Vagina (tissue), 2 donors: ENCODE measurements at places on chromosomes 12 and 14.

DNA sequence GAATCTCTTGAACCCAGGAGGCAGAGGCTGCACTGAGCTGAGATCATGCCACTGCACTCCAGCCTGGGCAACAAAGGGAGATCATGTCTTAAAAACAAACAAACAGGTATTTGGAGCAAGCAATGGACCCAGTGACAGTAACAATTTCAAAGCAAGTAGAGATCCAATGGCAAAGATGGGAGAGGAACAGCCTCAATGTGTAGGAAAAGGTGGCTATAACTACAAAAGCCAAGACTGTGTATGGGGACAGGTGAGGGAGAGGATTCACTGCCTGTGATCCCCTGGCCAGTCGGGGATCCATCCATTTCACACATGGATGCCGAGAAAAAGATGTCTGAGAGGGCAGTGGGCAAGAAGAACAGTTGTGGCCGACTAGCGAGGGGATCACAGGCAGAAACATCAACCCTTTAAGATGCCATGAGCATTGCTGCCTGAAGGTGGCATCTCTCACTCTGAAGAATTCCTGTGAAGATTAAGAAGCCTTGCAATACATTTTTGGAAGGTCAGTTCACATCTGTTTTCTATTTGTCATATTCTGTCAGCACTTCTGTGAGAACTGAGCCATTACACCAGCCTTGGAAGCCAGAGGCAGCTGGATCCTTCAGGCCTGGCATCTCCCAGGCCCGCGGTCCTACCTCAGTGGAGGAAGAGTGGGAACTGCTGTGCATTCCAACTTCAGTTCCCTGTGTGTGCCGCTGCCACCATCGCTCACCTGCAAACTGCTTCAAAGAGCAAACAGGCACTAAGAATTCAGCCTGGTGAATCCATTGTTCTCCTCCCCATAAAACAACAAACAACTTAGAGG, 54.5 kb upstream of the FRS2 start:
- DNase-seq = no peak

DNA sequence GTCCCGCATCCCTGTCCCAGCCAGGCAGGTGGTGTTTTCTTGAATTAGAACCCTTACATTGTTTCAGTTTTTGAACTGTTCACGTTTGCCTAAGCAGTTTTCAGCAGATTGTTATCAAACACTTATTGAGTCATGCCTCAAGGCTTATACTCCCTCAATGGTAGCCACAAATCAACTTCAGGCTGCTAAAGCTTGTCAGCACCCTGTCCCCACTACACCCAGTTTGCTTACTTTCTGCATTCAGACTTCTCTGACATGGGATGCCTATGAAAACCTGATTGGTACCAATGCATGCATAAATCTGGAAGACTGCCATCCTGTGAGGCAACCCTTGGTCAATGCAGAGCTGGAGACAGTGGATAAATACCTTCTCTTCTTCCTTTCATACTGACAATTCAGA, 225.4 kb downstream of the BTG1 start:
- DNase-seq = no peak

DNA sequence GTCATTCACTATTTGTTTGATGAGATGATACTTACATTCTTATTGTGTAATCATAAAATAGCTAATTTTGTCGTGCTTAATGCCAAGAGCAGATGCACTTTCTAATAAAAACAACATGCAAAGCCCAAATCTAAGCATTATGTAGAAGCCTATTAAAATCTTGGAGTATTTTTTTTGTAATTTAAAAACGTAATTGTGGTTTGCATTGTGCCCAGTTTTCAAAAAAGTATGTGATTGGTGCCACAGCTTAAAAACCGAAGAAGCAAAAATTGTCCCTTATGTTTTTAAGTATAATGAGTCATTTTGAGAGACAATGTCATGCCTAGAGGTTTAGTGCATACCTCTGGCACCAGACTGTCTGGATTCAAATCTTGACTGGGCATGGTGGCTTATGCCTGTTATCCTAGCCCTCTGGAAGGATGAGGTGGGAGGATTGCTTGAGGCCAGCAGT, 464.8 kb upstream of the RGS6 start:
- DNase-seq = no peak

DNA sequence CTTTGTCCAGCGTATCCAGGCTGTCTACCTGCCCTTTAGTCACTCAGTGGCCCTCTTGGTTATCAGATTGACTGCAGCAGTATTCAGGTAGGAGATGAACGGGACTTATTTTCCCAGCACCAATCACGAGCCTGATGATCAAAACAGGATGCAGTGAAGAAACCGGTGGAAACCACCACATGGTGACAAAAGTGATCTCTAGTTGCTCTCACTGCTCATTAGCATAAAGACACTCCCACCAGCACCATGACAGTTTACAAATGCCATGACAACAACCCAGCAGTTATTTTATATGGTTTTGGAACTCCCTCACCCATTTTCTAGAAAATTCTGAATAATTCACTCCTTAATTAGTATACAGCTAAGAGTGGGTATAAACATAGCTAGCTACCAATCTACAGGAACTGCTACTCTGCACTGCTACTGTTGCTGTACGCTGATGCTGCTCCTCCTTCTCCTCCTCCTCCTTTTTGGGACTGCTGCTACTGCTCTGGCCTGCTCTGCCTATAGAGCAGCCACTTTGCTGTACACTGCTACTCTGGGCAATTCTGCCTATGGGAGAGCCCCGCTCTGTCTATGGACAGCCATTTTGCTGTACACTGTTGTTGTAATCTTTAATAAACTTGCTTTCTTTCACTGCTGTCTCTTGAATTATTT, 142.5 kb upstream of the SSTR1 start:
- DNase-seq = no peak

DNA sequence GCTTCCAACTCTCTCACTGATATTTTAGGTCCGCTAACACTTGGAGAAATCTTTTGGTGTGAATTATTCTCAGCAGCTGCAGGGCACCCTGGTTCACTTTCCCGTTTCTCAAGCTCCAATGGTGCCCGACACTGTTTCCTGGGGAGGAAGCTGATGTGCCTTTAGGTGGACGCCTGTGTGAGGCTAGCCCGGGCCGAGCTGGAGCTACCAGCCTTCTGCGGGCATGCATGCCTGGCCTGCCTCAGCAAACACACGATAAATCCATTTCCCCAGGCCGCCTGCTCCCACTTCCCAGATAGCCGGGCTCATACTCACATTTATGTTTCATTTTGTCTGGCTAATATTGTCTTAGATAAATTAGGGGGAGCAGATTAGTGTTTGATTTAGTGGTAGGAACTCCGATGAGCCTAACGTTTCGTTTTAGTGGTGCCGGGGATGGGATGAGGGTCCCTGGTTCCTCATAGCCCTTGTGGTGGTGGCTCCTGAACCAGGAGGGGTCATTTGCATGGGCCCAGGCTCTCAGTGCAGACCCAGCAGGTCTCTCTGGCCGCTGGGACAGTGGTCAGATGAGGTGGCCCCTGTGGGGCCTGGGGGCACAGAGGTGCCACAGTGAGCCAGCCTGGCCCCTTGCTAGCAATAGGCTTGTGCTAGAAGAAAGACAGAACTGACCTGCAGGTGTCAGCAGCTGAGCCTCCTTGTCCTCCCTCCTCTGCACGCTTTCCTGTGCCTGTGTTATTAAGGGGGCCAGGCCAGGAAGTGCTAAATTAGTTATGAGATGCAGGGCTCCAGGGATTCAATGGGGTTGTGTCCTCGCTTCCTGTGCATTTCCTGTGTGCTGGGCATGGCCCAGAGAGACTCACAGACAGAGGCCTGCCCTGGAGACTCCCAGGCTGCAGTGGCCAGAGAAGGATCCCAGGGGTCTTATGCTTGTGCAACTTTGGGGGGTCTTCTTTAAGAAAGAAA, 88.3 kb downstream of the KIF26A start:
- DNase-seq = no peak

DNA sequence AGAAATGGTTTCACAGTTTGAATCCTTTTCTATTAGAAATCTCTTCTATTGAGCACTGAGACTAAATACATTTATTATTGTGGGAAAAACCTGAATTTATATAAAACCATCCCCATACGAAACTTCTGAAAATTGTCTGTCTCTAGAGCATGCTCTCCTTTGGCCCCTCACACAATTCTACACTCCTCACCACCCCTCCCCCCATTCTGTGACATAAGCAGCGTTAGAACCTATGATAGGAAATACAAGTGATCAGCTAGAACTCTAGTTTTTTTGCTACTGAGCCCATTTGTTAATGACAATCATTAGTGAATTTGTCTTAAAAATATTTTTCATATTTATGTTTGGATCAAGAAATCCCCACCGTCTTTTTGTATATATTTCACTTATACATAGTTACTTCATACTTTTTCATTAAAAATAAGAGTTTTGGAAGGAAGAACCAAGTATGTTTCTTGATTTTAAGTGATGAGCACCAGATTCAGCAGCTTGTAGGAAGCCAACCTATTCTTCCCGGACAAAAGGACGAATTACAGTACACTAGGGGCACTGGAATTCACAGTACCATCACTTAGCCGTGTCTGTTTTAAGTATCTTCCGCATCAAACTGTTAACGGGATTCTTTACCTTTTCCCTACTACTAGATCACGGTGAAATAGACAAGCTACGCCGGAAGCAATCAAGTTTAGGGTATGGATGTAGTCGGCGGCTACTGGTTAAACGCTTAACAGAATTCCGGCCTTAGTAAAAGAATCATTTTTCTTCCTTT, 724 bp downstream of the GTSF1 start:
- no peak for DNase-seq

GRCh38 chr12:95784915-95785314, 5.6 kb downstream of the NTN4 start:
- no peak for DNase-seq

DNA sequence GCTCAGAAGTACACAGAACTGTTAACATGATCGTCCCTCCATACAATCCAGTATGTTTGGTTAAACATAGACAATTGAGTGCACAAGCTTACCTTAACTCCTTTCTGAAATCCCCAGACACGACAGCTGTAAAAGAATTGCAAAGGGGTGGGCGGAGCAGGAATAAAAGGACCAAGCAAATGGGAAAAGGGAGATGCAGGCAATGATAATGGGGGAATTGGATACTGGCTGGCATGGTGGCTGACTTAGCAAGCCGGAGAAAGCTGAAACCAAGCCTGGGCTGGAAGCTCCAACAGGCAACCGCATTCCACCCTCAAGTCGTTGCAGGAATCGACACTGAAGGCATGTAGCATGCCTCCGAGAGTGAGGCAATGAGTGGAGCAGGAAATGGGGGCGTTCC, 96.8 kb upstream of the TMEM132C start:
- DNase-seq = no peak

DNA sequence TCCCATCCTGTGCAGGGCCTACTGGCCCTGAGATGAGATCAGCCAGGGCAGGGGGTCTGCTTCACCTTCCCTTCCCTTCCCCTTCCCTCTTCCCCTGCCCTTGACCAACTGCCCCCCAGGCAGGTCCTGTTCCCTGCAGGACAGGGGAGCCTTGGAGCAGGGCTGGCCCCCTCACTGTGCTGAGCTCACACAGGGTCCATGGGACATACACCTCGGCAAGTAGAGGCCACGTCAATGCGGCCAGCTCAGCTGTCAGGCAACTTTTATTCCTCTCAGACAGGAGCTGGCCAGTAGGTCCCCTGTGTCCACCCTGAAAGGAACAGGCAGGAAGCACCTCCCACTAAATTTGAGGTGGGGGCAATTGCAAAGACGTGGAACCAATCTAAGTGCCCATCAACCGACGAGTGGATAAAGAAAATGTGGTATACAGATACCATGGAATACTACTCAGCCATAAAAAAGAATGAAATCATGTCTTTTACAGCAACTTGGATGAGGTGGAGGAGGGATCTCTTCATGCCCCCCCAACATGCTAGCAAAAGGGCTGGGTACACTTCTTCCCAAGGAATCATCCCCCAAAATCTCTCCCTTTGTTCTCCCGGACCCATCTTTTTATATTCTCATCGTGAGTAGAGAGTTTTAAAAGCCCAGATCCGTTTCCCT, 148.7 kb downstream of the BCL11B start:
- DNase-seq = peak; percentile 60

GRCh38 chr12:50331745-50332144, 48.4 kb upstream of the LIMA1 start:
- DNase-seq = no peak

- DNase-seq = no peak
Observed at GRCh38 chr12:130438243-130438620, 100.5 kb downstream of the PIWIL1 start.

- no peak for DNase-seq
Observed at GRCh38 chr14:100618763-100619320, 31.6 kb upstream of the BEGAIN start.

DNA sequence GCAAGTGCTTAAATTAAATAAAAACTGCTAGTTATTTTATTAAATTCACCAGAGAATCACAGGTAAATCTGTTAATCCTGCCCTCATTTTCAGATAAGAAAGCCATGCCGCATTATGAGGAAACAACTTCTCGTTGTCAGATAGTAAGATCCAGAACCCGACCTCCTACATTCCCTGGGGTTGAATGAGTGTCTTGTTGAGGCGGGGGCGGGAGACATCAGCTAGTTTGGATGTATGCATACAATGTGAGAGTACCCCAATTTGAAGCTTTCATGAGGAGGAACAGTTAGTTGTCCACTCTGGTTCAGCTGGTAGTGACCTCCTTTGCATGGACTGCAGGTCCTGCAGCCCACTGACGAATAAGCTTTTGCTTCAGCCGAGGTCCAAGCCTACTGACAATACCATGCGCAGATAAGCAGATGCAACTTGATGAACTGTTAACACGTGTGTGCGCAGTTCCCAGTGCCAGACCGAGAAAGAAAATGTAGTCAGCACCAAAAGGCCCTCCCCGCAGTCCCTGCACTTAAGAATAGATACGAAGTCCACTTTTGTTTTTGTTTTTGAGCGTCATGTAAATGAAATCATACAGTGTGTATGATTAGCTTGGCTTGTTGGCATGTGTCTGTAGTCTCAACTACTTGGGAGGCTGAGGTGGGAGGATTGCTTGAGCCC, 34.9 kb downstream of the EVL start:
- no peak for DNase-seq

DNA sequence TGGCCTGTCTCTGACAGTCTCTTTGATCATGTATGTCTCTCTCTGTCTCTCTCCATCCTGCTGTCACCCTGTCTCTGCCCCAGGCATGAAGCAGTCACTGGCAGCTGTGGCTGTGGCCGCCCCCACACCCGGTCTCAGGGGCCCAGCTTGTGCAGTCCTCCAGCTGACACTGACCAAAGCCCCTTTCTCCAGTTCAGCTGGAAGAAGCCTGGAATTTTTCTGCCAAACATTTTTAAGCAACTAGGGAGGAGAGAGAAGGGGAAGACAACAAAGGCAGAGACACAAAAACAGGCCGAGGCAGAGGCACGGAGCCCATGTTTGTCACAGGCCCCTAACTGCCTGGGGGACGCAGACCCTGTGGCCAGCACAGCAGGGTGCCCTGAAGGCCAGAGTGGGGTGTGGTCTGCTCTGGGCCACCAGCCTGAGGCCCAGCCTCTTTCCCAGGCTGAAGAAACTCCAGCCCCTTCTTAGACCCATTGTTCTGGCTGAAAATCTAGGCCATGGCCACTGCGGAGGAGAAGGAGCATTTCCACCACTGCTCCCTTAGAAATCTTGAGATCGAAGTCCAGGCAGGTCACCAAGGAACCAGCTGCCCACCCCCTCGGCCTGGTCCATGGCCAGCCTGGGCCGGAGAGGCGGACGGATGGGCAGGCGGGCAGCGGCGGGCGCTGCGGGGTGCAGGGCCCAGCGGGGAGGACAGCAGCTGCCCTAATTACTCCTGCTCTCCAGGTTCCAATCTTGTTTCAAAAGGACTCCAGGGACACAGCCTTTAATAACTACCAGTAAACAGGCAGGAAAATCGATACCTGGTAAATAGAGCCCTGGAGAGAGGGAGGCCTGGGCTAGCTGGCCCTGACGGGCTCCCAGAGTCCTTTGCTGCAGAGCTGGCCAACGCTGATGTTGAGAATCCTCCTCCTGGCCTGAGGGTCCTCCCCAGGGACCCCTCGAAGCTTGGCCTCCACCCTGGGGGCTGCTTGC, 14.9 kb downstream of the DTX1 start:
- no peak for DNase-seq
